ENCODE measurements at places on chromosomes 4 and X. TPM values are rescaled to one million over a fixed set of nuclear protein-coding genes. Genes with fewer than 3 reads are reported as not detected.

TRAPPC2 gene
- 11.2 TPM for total RNA-seq

ASMT gene
- not detected for total RNA-seq

POU3F4 gene
- not detected for total RNA-seq

DMRTC1B gene
- total RNA-seq, result not detected

MAGEA12 gene
- total RNA-seq, result not detected

ASB9 gene
- total RNA-seq, result 2.9 TPM

FGF16 gene
- 0.51 TPM for total RNA-seq

KIAA1210 gene
- total RNA-seq, result not detected

TMEM31 gene
- not detected for total RNA-seq

HPGDS gene
- total RNA-seq, result not detected

BRS3 gene
- total RNA-seq, result not detected

RASL11B gene
- not detected for total RNA-seq

HTRA3 gene
- 1.4 TPM for total RNA-seq

KLHL4 gene
- 157 TPM for total RNA-seq

SPANXN4 gene
- not detected for total RNA-seq

NWD2 gene
- total RNA-seq, result not detected

GPR34 gene
- total RNA-seq, result not detected

TASL gene
- total RNA-seq, result not detected

FATE1 gene
- total RNA-seq, result not detected

DOCK11 gene
- total RNA-seq, result 0.26 TPM

GRPR gene
- under 0.01 TPM for total RNA-seq

MAGEA10 gene
- total RNA-seq, result not detected

FOXR2 gene
- total RNA-seq, result not detected

TCEAL9 gene
- total RNA-seq, result 44.4 TPM

ZNF157 gene
- not detected for total RNA-seq

FGFBP2 gene
- not detected for total RNA-seq

USP17L11 gene
- total RNA-seq, result not detected

IL3RA gene
- total RNA-seq, result 20.4 TPM

RPS6KA3 gene
- total RNA-seq, result 92.2 TPM

HAND2 gene
- not detected for total RNA-seq

SOWAHD gene
- total RNA-seq, result not detected

CCKAR gene
- total RNA-seq, result not detected

EVC gene
- 10.0 TPM for total RNA-seq

HPSE gene
- total RNA-seq, result 19.7 TPM

MRPL1 gene
- total RNA-seq, result 11.4 TPM

MGARP gene
- under 0.01 TPM for total RNA-seq

C1QTNF7 gene
- not detected for total RNA-seq

UGT8 gene
- not detected for total RNA-seq

CD38 gene
- total RNA-seq, result 3.6 TPM
